ENCODE measurements at places on chromosomes 16 and 17.

- no peaks in the 10 kb centered on the region for H3K27me3 ChIP-seq
- no peak overlapping the region for H3K27ac ChIP-seq
- no peaks in the 10 kb centered on the region for H3K4me1 ChIP-seq
- H3K4me3 ChIP-seq = no peak overlapping the region
These were observed 134.9 kb upstream of the CDH5 start for GRCh38 chr16:66231452-66232160.

GRCh38 chr16:71937868-71938510, 42.7 kb downstream of the IST1 start:
- H3K27me3 ChIP-seq = no peaks in the 10 kb centered on the region
- H3K36me3 ChIP-seq = no peaks in the 10 kb centered on the region
- no peak overlapping the region for H3K27ac ChIP-seq
- no peak overlapping the region for H3K4me3 ChIP-seq
- H3K4me1 ChIP-seq = no peaks in the 10 kb centered on the region
- no peak for DNase-seq

GRCh38 chr17:77419547-77420094, 278.9 kb downstream of the SEC14L1 start:
- H3K36me3 ChIP-seq = peaks cover 6% of the 10 kb centered on the region
- H3K4me3 ChIP-seq = no peak overlapping the region
- no peak for DNase-seq
- peaks cover 55% of the 10 kb centered on the region for H3K4me1 ChIP-seq

DNA sequence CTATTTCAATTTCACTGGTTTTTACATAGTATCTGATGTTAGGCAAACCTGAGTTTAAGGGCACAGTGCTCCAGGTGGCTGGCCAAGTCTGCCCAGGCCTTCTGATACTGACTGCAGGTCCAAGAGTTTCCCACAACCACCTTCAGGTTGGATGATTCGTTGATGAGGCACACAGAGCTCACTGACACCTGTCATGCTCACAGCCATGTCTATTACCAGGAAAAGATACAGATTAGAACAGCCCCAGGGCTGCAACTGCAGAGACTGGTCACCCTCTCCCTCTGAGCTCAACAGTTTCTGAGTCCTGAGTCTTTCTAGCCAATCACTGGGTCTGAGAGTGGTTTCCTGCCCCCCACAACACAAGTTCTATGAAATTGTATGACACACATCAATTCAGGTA, 37.2 kb downstream of the MEAK7 start:
- H3K4me1 ChIP-seq = no peaks in the 10 kb centered on the region
- no peak overlapping the region for H3K4me3 ChIP-seq
- H3K27me3 ChIP-seq = no peaks in the 10 kb centered on the region
- peaks cover 4% of the 10 kb centered on the region for H3K36me3 ChIP-seq
- no peak for DNase-seq

- H3K27ac ChIP-seq = no peak overlapping the region
- H3K27me3 ChIP-seq = no peaks in the 10 kb centered on the region
- no peak for DNase-seq
- no peaks in the 10 kb centered on the region for H3K4me1 ChIP-seq
- no peak overlapping the region for H3K4me3 ChIP-seq
These were observed 43.0 kb upstream of the MSI2 start for GRCh38 chr17:57213180-57213825.

DNA sequence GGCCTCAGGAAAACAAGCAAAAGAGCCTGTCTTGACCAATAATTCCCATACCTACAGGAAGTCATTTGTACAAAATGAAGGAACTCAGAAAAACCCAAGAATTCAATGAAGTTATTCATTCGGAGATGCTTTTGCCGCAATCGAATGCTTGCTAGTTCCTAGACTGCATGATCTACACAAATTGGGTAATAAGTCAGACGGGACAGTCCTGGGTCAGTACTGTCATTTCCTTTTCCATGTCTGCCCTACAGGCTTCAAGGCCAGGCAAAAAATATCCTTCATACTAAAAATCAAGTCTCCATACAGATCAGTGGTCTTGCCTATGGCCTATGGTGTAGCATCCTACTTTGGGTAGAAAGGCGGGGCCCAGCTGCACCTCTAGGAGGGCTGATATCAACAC, 71.4 kb downstream of the CFDP1 start:
- DNase-seq = no peak
- no peaks in the 10 kb centered on the region for H3K27me3 ChIP-seq
- no peak overlapping the region for H3K4me3 ChIP-seq
- H3K36me3 ChIP-seq = no peaks in the 10 kb centered on the region

- DNase-seq = no peak
- H3K36me3 ChIP-seq = no peaks in the 10 kb centered on the region
- no peak overlapping the region for H3K27ac ChIP-seq
- H3K27me3 ChIP-seq = no peaks in the 10 kb centered on the region
- H3K4me3 ChIP-seq = no peak overlapping the region
These were observed 37.3 kb downstream of the BCO1 start for GRCh38 chr16:81275795-81276194.

GRCh38 chr16:12423131-12423530, 380.6 kb downstream of the CPPED1 start:
- H3K27ac ChIP-seq = no peak overlapping the region

- H3K4me3 ChIP-seq = no peak overlapping the region
- H3K36me3 ChIP-seq = no peaks in the 10 kb centered on the region
- H3K4me1 ChIP-seq = no peaks in the 10 kb centered on the region
- H3K27ac ChIP-seq = no peak overlapping the region
These were observed 148.4 kb downstream of the TOX3 start for GRCh38 chr16:52398491-52398960.

GRCh38 chr17:18218756-18219415, 6.5 kb upstream of the LLGL1 start:
- no peaks in the 10 kb centered on the region for H3K36me3 ChIP-seq
- H3K27me3 ChIP-seq = no peaks in the 10 kb centered on the region

GRCh38 chr16:70466805-70467076, 12.3 kb downstream of the FCSK start:
- H3K36me3 ChIP-seq = no peaks in the 10 kb centered on the region
- H3K4me3 ChIP-seq = no peak overlapping the region
- H3K27ac ChIP-seq = no peak overlapping the region

GRCh38 chr17:17028059-17028877, 14.0 kb upstream of the MPRIP start:
- no peaks in the 10 kb centered on the region for H3K36me3 ChIP-seq
- H3K4me1 ChIP-seq = no peaks in the 10 kb centered on the region
- no peak overlapping the region for H3K4me3 ChIP-seq
- H3K27ac ChIP-seq = no peak overlapping the region
- no peaks in the 10 kb centered on the region for H3K27me3 ChIP-seq

All from CD8-positive, alpha-beta memory T cell (primary cell).